NCI-H2081 (cell line): ENCODE measurements at places on chromosomes 5 and 9.

DNA sequence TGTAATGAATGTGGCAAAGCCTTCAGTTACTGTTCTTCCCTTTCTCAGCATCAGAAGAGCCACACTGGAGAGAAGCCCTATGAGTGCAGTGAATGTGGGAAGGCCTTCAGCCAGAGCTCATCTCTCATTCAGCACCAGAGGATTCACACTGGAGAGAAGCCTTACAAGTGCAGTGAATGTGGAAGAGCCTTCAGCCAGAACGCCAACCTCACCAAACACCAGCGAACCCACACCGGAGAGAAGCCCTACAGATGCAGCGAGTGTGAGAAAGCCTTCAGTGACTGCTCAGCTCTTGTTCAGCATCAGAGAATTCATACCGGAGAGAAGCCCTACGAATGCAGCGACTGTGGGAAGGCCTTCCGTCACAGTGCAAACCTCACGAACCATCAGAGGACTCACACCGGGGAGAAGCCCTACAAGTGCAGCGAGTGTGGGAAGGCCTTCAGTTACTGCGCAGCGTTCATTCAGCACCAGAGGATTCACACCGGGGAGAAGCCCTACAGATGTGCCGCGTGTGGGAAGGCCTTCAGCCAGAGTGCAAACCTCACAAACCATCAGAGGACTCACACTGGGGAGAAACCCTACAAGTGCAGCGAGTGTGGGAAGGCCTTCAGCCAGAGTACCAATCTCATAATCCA lies 6.8 kb downstream of the RPL12 start:
- DNase-seq, result no peak

DNA sequence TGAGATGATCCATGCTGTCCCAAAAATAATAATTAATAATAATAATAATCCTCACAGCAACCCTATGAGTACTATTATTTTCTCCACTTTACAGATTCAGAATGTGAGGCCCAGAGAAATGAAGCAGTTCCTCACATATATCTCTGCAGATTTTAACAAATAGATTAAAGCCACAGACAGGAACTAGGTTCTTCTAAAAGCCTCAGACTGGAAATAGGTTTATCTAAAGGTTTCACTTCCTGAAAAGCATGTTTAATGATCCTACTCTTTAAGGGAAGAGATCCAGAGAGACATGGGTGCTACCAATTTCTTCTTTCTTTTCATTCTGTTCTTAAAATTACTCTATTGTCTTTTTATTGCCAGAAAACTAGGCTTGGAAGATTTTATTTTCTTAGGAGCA lies 1079.4 kb upstream of the COX7C start:
- no peak for DNase-seq

DNA sequence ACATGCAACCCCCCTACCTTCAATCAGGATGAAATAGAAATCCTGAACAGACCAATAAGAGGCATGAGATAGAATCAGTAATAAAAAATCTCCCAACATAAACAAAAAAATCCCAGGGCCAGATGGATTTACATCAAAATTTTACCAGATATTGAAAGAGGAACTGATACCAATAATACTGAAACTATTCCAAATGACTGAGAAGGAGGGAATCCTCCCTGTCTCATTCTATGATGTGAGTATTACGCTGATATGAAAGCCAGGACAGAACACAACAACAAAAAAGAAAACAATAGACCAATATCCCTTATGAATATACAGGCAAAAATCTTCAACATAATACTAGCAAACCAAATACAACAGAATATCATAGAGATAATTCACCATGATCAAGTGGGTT lies 109.0 kb upstream of the SMC2 start:
- no peak for DNase-seq

DNA sequence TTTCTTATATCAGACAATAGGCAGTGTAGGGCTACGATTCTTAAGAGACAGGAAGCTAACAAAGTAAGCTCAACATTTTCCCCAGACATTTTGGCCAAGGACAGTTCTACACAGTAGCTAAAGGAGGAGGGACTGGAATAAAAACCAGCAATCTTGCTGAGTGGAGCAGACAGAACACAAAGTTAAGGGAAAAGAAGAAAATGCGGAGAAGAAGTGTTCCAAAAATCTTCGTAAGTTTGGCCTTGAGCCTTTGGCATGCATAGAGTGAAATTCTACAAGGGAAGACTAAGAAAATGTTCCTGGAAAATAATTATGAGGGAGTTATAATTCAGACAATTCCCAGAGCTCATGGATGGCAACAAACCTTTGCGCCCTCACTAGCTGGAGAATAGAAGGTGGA lies 748.0 kb upstream of the CTNND2 start:
- DNase-seq, result no peak

GRCh38 chr9:14251154-14252071 lies 62.5 kb downstream of the NFIB start:
- peak; percentile 75 for DNase-seq

DNA sequence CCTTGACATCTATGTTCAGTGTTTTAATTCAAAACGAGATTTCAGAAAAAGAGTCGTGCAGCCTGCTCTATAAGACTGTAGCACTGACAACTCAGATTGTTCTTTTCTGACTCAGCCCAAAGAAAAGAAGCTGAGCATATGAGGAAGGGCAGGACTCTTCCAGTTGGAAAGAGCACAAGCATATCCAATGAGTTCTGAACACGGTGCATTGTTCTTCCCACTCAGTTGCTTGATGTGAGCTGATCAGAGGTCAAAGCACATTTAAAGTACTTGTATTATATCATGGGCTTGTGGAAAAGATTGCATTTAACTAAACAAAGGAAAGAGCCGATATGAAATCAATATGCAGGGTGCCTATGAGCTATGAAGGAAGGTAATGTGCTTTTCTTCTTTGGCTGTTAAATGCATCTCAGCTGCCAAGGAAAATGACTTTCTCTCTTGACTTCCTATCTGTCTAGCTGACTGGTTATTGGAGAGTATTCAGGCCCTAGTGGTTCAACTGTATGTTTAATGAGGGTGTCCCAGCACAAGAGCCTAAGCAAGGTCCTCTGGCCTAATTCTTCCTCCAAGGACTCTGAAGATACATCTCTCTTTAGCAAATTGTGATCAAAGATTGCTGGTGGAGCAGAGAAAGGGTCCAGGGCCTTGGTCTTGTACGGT lies 226.6 kb upstream of the PPP1R2B start:
- no peak for DNase-seq

DNA sequence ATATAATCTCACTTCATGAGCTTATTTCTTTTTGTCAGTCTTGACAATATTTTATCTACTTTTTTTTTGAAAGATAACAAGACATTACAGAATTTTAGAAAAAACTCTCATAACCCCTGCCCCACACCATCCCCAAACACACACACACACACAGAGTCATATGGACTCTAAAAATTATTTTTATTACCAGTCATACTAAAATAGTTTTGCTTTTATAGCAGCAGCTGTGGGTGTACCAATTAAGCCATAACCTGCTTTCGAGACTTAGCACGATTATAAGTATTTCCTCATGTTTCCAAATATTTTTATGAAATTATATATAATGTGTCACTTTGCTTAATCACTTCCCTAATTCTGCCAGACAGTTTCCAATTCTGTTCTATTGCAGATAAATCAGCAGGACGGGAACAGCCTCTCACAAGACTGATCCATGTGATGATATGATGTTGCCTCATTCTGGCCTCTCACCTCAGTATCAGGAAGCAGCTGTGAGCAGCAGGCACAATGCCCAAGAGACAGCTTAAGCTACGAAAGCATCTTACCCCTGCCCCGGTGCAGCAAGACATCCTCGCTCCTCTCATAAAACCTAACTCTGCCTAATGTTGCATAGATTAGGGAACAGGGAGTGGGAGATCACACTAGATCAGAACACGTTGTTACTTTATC lies 7.0 kb downstream of the PDCL start:
- DNase-seq, result no peak

DNA sequence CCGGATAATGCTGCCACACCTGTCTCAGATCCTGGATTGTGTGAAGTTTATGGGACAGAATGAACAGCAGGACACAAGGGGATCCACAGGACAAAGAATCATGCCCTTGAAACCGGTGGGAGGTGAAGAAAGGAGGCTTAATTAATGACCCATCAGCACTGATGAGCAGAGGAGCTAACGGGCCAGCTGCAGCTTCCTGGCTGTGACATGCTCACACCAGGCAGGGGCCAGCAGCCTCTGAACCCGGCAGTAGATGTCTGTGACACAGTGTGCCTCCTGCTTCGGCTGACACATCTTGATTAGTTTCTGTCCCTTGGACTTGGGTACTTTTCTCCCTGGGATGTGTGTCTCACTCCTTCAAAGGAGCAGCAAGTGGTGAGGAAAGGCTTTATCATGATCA lies 328.8 kb upstream of the BRINP1 start:
- DNase-seq, result no peak

- DNase-seq, result no peak
These were observed 275.9 kb downstream of the CRB2 start for GRCh38 chr9:123631862-123632261.

GRCh38 chr9:125378778-125379177 lies 117.2 kb downstream of the GAPVD1 start:
- no peak for DNase-seq

DNA sequence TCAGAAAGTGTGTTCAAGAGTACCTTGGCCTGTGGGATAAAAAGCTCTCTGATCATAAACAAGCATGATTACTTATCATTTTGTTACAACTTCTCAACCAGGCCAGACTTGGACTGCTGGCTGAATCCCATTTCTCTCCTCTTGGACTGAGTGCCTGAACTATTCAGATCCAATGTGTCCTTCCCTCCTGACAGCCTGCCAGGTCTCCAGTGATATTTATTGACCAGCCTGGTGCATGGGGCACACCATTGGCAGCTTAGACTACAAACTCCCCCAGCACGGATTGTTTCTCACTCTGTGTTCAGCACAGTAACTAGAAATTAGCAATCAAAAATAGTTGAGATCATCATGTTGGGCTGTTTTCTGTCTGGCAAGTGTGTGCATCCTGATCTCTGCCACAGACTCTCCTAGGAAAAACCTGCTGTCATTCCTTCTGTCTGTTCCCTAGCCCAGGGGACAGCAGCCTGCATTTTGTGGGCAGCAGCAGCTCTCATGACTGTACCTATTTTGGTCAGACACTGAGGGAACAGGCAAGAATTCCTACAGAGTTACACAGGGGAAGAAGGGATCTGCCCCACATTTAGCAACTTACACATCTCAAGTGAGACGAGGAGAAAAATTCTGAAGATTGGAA lies 348.1 kb downstream of the ADAMTS6 start:
- no peak for DNase-seq

DNA sequence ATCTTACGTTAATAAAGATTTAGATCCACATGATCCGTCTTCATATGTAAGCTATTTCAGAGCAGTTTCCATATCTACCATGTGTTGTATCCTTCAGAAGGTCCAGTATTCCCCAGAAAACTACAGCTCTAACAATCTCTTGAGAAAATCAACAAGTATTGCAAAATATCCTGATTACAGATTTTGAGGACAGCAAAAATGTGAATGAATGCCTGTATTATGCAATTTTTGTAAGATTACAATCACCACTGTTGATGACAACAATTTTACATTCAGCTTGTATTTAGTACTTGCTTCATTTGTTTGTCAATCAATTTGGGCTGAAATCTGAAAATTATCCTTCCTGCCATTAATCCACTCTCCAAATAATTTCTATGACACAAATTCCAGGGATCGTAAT lies 43.0 kb upstream of the FLT4 start:
- no peak for DNase-seq

GRCh38 chr5:107219993-107220392 lies 450.7 kb downstream of the EFNA5 start:
- DNase-seq, result no peak

DNA sequence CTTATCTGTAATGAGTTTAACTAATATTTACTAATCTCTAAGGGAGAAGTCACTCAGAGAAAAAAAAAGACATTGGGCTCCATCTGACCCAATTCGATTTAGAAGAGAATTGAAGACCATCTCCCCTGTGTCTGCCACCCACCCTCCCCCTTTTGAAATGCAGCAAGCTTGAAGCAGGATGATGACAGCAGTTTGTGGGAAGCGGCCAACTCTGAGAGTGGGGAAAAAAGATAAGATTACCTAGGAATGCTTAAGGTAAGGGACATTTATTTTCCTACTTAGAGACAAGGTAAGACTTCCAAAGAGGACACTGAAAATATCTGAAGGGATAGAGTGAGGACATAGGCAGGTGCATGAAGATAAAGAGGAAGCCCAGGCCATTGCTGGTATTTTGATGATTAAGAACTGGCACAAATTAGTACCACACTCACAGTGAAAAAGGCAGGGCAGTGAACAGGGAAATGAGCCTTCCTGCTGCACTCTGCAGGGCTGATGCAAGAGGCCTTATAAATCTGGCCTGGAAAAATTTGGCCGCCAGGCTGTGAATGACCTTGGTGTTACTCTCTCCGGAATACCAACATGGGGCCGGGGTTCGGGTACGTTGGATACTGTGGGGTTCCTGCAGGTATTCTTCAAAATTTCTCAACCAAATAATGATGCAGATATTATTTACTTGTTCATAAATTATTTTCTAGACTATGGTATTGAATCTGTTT lies 42.3 kb downstream of the HTR1A start:
- no peak for DNase-seq

DNA sequence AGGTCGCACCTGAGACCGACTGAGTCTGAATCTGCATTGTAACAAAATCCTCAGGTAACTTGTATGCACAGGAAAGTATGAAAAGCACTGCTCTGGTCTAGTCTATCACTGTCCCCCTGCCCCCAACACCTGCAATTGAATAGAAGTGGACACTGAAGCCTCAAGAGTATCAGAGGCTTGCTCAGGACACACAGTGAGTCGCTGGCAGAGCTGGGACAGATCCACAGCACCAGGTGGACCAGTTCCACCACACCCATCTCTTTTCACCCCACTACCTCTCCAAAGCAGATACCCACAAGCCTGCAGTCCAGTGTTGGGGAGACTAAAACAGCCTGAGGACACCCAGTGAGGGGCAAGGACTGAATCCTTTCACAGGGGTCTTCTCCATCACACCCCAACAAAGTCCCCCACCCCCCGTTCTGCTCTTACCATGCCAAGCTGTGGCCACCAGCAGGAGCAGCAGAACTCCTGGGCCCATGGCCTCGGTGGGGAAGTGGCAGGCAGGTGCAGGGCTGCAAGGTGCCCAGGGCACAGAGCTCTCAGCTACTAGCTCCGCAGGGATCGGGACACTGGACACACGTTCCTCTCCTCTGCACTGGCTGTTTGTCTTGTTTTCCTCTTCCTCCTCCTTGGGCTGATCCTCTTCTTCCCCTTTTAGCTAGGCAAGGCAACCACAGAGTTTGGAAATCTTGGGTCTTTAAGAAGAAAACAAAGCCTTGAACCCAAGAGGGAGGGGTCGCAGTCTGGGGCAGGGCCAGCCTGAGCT lies at the start of gene CSF1R:
Gene CSF1R (minus strand): TSS at position 605 of the 766 bp plus-strand sequence. CDS start 127 bp downstream, at position 478.
- DNase-seq, result no peak

DNA sequence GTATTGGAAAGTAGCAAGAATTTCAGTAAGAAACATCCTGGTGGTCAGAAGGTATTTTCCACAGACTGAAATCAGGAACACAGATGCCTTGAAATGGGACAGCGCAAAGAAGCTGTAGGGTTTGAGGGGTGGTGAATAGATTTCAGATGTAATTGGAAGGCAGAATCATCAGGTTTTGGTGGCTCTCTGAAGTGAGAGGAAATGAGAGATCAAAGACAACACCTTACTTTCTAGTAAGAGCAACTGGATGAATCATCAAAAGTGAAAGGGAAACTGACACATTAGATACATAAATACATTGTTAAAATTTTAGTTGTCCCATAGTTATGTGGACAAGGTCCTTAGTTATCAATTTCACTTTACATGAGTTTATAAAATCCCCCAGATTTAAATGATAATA lies 188.2 kb upstream of the SLC27A6 start:
- DNase-seq, result no peak

GRCh38 chr5:80216096-80216495 lies 39.8 kb downstream of the SERINC5 start:
- no peak for DNase-seq
